ENCODE measurements at places on chromosomes 4 and X.

DNA sequence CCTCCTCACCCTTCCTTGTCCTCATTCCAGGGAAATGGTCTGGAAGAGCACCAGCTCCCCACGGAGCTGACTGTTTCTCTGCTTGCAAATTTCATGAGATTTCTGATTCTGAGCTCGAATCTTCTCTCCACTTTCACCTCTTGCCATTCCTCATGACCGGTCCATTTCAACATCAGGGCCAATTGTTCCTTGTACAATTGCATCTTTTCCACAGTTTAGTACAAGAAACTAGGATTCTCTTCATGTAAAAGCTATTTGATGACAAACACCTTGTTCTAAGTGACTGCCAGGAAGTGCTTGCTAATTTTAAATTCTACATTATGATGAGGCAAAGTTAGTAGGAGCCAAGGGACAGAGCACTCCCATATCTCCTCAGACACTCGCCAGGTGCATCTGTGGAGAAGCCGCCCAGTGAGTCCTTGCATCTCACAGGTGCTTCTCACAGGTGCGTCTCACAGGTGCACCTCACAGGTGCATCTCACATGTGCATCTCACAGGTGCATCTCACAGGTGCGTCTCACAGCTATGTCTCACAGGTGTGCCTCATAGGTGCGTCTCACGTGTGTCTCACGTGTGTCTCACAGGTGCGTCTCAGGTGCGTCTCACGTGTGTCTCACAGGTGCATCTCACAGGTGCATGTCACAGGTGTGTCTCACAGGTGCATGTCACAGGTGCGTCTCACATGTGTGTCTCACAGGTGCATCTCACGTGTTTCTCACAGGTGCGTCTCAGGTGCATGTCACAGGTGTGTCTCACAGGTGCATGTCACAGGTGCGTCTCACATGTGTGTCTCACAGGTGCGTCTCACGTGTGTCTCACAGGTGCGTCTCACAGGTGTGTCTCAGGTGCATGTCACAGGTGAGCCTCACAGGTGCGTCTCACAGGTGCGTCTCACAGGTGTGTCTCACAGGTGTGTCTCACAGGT is 3.0 kb upstream of the PDE6B start:
- no peak for DNase-seq

DNA sequence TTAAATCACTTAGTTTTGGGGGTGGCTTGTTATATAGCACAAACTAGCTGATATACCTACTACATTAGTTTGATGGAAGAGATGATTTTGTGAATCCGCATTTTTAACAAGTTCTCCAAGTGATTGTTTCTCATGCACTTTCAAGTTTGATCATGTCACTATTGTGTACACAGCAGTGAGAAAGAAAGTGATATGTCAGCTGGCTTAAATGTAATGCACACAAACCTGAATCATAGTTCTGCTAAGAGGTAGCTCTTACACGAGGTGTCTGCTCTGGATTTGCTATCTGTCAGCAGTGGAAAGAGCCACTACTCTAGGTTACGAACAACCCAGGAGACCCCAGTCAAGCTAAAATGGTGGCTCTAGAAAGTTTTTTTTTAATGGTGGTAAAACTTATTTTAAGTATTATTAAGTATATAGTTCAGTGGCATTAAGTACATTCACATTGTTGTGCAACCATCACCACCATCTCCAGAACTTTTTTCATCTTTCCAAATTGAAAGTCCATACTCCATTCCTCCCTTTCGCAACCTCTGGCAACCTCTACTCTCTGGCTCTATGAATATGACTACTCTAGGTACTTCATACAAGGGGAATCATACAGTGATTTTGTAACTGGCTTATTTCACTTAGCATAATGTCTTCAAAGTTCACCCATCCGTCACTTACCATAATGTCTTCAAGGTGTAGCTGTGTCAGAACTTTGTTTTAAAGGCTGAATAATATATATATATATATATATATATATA is 147.3 kb downstream of the HS6ST2 start:
- DNase-seq: no peak

GRCh38 chr4:8055206-8055605 is 103.4 kb downstream of the ABLIM2 start:
- DNase-seq: no peak

DNA sequence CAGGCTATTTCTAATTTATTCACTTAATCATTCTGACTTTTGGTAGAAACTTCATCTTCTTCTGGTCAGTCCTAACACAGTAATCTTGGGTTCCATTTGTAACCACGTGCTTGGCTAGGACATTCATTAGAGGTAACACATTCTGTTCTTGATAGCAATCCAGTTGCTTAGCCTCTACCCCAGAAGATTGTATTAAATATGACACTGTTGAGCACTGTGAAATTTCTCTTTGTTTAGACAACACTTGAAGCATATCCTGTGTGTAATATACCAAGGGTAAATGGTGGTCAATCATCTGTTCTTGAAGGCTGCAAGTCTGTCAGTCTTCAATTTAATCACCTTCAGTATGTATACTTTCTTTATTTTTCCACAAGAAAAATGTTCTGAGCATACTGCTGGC is 523.0 kb downstream of the ANKRD50 start:
- DNase-seq: no peak

- peak; percentile 31 for DNase-seq
These were observed 118.8 kb downstream of the GABRA2 start for GRCh38 chr4:46270986-46271596.

DNA sequence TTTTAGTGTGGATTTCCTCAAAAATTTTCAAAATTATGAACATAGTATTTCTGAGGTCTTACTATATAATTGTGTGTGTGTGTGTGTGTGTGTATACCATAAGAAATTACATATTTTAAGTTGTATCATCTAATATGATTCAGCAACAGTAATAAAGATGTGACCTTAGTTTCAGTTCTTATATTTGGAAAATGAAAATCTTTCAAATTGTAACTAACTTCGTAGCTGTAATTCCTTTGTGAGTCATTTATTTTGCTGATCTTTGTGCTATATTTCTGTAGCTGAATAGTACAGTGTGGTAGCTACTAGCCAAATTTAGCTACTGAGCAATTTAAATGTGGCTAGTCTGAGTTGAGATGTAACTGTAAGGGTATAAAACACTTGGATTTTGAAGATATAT is 116.4 kb downstream of the RAP1GDS1 start:
- DNase-seq: peak; percentile 33

DNA sequence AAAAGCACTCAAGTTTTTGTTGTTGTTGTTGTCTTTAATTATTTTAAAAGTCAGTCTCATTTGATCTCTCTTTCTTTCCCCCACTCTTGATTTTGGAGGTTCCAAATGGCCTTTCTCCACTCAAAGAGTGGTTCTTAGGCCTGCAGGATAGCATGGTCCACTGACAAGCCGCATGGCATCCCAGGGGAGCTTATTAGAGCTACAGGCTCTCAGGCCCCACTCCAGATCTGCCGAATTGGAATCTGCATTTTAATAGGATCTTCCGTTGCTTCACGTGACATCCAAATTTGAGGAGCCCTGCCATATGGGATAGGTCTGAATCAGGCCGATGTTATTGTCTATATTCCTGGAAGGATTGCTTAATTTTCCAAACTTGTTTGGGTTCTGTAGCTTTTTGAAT is 72.1 kb downstream of the CPE start:
- no peak for DNase-seq

DNA sequence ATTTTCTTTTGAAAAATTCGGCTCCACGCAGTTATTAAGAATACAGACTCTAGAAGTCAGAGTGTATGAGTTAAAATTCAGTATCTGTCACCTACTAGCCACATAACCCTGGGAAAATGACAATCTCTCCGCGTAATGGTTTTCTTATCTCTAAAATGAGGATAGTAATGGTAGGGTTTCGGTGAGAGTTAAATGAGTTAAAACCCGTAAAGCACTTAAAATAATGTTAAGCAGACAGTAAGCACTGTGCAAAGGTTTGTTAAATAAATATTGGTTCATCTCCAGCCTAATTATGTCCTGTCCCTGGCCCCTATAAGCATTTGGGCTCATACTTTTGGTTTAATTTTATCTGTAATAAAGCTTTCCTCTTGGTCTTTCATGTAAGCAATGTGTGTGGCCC is 350.8 kb upstream of the GRIA3 start:
- DNase-seq: no peak

DNA sequence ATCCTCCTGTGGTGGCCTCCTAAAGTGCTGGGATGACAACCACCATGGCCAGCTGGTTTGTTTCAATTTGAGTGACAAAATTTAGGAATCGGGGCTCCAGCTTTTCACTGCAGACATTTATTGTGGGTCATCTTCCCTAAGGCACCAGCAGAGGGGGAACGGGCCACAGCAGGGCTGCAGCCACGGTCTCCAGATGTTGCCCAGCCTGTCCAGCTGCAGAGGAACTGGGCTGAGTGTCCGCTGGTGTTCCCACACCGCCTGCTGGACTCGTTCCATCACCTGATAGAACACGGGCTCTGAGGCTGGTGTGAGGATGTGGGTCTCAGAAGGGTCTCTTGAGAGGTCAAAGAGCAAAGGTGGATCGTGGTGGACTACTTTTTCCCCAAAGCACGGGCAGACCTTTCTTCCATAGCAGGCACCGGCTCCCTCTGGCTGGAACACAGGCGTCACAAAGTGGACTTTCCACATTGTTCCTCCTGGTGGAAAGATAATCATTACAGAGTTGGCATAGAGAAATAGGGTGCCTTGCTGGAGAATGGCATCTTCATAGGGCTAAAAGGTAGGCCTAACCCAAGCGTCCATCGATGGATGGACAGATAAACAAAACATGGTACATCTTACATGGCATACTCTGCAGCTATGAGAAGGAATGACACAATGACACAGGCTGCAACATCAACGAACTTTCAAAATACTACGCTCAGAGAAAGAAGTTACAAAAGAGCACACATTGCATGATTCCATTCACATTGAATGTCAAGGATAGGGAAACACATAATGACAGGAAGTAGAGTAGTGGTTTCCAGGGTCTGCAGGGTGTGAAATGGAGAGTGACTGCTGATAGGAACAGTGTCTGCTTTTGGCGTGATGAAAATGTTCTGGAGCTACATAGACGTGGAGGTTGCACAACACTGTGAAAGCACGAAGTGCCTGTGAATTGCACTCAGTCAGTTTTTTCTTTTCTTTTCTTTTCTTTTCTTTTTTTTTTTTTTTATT is 5.9 kb upstream of the ARSD start:
- DNase-seq: no peak

DNA sequence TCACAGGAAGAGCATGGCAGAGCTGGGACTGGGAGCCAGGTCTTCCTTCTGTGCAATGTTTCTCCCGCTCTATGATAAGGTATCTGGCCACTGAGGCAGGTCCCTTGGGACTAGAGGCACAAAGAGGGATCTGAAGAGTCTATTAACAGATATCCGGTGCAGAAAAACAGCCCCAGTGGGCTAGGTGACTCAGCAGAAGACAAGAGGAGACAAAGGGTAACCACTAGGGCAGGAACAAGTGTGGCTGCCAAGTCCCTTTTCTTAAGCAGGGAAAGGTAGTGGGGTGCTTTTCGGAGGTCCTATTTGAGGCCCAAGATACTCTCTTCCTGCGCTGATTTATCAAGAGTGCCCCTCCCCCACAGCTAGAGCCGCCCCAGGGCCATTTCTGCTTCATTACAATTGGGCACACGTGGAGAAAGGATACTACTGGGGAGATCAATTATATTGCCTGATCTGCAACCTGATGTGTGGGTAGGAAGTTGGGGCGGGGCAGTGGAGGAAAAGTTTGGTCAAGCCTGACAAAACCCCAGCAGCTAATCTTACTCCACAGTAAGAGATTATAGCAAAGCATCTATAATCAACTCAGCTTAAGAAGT is at the start of gene DGAT2L6:
TSS of gene DGAT2L6 (plus strand) at position 546 of the 596 bp plus-strand sequence. CDS start 100 bp downstream, outside the sequence.
- DNase-seq: peak; percentile 15

GRCh38 chr4:2494992-2495391 is 26.1 kb downstream of the RNF4 start:
- DNase-seq: no peak

DNA sequence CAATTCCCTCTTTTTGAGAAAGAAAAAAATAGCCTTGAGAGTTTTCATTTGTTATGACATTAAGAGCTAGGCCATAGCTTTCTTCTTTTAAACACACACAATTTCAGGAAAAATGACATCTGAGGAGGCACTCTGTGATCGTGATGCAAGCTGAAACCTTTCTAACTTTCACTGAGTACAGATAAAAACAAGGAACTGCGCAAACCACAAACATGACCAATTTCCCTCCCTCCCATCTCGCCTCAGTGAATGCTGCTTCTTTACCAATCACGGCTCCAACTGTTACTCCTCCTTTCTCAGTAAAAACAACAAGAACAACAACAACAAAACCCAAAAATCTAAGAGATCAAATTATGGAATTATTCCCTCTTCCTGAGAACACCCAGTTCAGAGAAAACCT is 626.8 kb downstream of the TLL1 start:
- no peak for DNase-seq

GRCh38 chr4:4836044-4836443 is 23.4 kb upstream of the MSX1 start:
- DNase-seq: no peak

DNA sequence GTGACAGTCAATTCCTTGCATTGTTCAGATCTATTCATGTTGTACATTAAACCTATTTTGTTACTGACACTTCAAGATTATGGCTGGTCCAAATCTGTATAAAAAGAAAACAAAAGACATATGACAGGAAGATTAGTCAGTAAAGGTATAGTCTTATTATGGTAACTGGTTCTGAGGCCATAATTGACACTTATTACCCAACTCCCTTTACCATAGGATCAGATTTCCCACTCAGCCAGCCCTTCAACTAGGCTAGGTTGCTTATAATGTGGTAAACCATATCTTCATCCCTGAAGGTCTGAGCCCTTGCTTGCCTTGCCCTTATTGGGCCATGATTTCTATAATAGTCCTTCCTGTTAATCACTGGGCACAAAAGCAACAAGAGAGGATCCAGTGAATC is 289.6 kb downstream of the CXXC4 start:
- DNase-seq: no peak

GRCh38 chr4:161581262-161582230 is 582.3 kb downstream of the FSTL5 start:
- DNase-seq: peak; percentile 46

- DNase-seq: no peak
These were observed 146.7 kb downstream of the COL25A1 start for GRCh38 chr4:109155682-109156283.

DNA sequence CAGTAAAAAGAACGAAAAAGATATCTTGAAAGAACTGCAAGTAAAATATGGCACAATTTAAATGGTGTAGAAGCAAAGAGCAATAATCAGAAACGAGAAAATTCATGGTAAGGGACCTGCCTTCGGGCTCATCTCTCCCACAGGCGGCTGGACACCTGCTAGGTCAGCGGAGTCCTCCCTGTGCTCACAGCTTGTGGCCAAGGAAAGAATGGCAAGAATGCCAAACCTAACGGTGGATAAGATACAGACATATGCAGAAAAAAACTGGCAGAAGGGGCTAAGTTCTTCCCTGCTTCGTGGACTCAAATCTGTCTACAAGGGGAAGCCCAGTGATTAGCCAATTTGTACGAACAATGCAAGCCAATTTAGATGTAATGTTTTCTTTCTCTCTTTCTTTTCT is 152.1 kb upstream of the VCX start:
- no peak for DNase-seq

- peak; percentile 60 for DNase-seq
These were observed 5.9 kb upstream of the SEPTIN6 start for GRCh38 chrX:119698845-119699244.
